ENCODE measurements at places on chromosomes 16 and 17.

- DNase-seq, result no peak
Measured at GRCh38 chr17:32261936-32262510, 3.6 kb upstream of the RHBDL3 start.

DNA sequence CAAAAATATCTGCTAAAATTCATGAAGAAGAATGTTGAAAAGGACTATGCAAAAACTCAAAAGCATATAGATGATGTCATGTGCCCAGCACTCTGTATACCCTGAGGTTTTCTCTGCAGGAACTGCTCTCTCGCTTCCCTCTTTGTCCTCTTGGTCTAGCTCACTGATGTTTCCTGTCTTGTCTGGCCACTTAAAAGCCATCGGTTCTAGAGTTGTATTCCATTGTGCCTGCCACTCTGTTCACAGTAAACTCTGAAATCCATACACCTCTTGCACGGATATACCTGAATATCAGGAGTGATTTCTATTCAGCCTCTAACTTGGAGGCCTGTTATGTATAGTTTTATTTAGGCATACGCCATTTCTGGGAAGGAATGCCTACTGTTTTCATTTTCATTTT, 101.0 kb upstream of the CNTNAP4 start:
- DNase-seq, result no peak

DNA sequence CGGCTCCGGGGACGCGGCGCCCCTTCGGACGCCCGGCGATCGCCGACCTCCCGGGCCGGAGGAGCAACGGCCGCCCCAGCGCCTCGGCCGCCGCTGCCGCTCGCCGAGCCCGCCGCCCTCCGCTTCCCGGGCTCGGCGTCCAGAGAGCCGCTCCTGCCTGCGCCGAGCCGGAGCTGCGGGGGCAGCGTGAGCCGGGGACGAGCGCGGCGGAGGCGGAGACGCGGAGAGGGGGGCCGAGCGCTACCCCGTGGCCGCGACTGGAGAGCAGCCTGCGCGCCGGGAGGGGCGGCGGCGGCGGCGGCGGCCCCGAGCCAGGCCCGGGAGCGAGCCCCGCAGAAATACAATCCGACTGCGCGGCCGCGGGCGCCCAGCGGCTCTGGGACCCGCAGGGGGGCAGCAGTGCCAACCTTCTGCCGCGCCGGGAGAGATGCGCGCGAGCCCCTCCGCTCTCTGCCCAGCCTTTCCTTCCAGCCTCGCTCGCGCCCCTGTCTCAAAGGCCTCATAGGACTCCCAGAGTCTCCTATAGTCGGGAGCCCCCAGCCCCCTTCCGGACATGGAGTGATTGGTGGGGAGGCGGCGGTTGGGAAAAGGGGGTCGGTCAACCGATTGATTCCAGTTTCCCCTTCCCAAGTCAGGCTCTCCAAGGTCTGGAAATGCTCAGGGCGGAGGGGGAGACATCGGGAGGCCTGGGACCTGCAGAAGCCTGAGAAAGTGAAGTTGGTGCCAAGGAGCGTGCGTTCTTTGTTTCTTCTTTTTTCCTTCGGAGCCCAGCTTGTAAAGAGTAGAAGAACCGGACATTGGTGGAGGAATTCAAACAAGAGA, 1.0 kb upstream of the SDK2 start:
- DNase-seq, result peak; percentile 41

DNA sequence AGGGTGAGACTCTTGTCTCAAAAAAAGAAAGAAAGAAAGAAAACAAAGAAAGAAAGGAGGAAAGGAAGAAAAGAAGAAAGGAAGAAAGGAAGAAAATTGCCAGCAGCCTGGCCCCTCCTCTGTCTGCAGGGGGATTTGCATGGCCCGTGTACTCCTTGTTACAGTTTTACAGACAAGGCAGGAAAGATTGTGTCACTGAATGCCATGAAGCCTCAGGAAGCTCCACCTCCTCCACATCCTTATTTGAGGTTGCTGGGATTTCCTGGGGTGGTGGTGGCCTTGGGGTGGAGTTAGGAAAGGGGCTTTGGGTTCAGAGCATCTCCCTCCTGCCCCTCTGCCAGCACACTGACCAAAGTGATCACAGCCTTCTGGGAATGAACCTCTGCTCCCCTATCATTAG, 23.6 kb downstream of the CFAP20 start:
- no peak for DNase-seq

DNA sequence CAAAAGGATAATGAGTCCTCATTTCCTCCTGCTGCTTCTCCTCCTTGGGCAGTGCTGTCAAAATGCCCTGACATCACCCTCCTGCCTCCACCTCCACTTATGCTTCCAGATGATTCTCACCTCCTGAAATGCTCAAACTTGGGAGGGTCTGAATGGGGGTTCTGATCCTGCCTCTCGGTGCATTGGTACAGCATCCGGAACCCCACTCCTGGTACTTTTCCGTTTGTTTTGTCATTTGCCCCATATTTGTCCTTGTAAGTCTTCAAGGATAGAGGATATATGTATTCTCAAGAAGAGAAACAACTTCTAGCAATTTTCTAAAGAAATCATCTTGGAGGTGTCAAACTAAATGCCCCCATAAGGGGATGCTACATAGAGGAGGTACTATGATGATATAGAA, 148.3 kb downstream of the SHISA9 start:
- no peak for DNase-seq

DNA sequence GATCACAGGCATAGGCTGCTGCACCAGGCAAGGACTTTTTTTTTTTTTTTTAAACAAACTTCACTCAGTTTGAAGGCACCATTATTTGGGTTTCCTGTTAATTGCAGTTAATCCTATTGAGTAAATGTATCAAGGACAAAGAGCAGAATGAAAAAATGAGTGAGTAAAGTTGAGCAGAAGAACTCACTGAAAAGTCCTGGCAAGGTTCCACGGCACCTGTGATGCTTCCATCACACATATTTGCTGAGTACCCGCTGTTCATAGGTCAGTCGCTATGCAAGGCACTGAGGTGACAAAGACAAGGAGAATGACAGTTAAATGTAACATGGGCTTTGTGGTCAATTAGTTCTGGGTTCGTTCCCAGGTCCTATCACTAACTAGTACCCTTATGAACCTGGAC, 670.0 kb downstream of the MAF start:
- no peak for DNase-seq

- no peak for DNase-seq
Measured at GRCh38 chr17:61250335-61250890, 149.2 kb upstream of the TBX2 start.

DNA sequence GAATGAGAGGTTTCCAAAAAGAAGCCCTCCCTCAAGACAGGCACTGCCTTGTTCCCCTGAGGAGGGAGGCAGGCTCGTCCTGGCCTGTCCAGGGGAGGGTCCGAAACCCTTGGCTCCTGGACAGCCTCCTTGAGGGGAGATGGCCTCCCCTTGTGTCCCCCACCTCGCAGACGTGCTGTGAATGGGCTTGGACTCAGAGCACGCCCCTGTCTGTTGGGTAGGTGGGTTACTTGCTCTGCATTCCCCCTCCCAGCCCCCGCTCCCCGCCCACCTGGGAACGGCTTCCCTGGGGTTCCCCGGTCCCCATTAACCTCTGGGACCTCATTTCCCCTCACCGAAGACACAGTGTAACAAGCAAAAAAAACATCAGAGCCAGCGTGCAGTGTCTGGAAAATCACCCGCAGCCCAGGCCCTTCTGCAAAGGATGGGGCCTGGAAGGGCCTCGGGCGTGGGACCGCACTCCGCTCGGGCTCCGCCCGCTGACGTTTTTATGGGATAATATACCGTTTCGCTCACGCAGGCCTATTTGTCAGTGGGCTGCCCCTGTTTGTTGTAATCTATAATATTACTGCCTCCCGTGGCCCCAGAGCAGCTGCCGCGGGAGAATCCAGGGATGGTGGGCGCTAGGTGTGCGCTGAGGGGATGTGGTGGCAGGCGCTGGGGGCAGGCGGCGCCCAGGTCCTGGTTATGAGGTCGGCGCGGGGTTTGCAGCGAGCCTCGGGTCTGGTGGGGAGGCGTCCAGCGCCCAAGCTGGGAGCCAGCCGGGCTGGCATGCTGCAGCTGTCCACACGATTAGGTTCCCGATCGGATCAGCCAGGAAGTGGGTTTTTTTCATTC, 11.1 kb downstream of the BAHCC1 start:
- no peak for DNase-seq

DNA sequence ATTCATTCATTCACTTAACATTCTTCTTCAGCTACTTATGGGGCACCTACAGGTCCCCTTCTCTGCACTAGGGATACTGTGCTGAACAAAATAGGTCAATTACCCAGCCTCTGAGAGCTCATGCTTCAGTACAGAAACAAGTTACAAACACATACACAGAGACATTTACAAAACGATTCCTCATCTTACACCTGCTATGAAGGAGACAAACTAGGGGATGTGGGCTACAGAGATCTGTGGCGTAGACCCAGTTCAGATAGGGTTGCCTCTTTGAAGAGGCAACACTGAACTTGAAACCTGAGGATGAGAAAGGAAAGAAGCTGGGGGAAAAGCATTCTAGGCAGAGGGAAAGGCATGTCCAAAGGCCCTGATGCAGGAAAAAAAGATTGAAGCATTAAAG, 5.2 kb downstream of the IL21R start:
- no peak for DNase-seq

DNA sequence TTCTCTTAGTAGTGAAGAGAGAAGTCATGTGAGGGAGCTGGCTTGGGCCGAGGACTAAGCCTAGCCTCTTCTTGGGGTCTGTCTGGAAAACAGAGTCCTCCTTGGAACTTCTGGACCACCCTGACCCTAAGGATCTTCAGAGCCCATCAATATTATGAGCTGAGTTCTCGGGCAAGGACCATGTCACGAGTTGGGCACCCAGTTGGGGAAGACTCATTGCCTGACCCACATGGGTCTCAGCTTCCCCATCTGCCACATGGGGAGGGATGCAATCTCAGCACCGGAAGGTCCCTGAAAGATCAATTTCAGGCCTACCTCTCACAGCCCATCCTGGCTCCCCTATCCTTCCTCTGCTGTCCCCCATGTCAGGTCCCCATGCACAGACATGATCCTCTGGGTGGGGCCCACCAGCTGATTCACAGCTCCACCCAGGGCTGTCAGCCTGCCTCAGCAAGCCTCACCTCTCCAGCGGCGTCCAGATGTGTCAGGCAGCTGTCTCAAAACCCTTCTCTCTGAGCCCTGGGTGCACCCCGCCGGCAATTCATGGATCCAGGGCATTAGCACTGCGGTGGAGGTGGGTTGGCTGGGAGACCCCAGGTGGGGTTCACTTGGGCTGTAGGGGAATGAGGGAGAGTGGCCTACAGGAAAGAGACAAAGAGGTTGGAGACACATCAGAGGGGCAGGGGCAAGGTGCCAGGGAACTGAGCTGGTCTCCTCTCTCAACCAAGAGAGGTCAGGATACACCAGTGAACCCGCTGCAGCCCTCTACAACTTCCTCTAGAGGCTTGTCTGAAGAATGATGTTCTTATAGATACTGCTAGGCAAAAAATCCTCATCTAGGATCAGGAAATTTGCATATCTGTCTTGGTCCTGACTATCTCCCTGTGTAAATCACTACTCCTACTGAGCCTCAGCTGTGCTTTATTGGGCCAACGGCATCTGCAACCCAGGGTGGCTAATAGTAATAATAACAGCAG, 1.8 kb downstream of the NLRP1 start:
- no peak for DNase-seq

DNA sequence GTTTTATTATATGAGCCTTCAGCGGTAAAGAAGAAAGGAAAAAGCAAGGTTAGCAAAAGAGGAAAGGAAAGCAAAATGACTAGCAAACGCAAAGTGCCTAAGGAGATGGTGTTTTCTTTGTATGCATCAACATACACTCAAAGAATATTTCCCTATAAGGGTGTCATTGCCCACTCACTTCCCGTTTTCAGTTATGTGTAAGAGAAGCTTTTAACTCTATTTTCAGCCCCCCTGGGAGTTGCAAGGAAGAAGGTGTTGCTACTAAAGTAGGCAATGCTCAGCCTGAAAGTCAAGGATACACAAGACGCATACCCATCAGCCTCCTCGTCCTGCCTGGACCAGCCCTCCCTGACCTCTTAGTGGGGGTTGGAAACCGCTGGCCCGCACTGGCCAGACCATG, 267.7 kb upstream of the ZFHX3 start:
- no peak for DNase-seq

- peak; percentile 67 for DNase-seq
Measured at GRCh38 chr16:50666658-50667496, 14.2 kb downstream of the SNX20 start.

DNA sequence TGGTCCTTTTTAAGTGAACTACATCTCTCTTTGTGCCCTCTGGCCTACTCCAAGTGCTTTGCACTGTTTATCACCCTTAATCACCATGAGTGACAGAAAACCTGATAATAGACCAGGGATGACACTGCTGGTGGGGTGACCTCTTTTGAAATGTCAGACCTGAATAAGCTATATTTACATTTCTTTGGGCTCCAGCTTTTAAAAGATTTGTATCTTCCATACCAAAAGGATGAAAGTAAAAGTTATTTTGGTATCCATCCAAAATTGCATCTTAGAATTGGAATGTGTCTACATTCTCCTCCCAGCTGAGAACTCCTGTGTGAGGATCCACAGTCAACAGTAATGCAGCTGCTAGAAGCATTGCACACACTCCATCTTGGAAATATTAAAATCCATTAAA, 370.0 kb downstream of the CDH11 start:
- no peak for DNase-seq

DNA sequence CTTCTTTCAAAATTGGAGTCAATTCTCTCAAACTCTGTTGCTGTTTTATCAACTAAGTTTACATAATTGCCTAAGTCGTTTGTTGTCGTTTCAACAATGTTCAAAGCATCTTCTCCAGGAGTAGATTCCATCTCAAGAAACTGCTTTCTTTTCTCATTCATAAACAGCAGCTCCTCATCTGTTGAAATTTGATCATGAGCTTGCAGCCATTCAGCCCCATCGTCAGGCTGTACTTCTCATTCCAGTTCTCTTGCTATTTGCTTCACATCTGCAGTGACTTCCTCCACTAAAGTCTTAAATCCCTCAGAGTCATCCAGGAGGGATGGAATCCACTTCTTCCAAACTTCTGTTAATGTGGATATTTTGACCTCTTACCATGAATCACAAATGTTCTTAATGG, 230.6 kb downstream of the IRF8 start:
- DNase-seq, result no peak

- no peak for DNase-seq
Measured at GRCh38 chr17:80212511-80212910, 7.6 kb downstream of the SGSH start.

GRCh38 chr16:31050280-31051030, 17.1 kb downstream of the STX4 start:
- DNase-seq, result no peak

GRCh38 chr17:1861391-1862010, 31.7 kb downstream of the RPA1 start:
- no peak for DNase-seq

DNA sequence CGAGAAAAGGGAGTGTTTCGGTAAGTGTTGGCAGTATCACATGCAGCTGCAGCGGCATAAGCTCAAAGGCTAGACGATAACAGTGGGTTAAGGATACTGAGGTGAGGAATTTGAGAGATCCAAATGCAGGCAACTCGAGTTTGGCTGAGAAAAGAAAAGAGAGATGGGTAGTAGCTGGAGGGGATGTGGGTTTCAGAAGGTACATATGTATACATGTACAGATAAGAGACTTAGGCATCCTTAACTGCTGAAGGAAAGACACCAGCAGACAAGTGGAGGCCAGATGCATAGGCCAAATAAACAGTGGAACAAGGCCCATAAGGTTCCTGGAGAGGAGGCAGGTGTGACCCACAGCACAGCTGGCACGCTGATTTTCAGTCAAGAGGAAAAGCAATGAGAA, 86.6 kb upstream of the NETO2 start:
- no peak for DNase-seq

GRCh38 chr16:31213877-31214707, at the start of gene TRIM72:
TRIM72 (plus strand) TSS chr16:31214119; CDS start chr16:31214739, 620 bp downstream.
- no peak for DNase-seq

All from activated CD4-positive, alpha-beta T cell treated with anti-CD3 and anti-CD28 coated beads, Interleukin-2, amount 50 U/mL, for 48 hours (primary cell).